Left ventricle myocardium superior (tissue), 1 donor: ENCODE measurements at places on chromosomes 12 and 14. TPM values are rescaled to one million over a fixed set of nuclear protein-coding genes. Genes with fewer than 3 reads are reported as not detected.
A peak's percentile ranks its signal among the peaks of the same experiment; 100 is the strongest.

- DNase-seq = no peak
Measured at GRCh38 chr14:90678420-90678819, 137.8 kb downstream of the TTC7B start.

- no peak for DNase-seq
Measured at GRCh38 chr12:51687177-51687576, 96.1 kb downstream of the SCN8A start.

DNA sequence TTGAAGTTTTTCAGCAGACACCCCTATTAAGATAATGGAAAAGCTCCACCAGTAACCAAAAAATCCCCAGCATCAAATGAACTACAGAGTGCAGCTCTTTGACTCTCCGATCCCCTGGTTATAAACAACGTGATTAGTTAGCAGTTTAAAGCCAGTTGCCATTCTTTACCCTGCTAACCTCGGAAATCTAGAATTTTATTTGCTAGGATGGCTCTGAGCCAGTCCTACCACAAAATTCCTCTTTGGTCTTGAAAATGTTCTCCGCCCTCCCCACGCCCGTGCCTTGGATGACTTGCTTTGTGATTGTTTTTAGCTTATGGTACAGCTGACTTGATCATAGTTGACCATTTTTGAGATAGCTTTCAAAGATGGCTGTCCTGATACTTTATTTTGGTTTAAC is 1.2 kb downstream of the KLHDC2 start:
- DNase-seq = no peak

- DNase-seq = peak; percentile 23
Measured at GRCh38 chr14:104113631-104114420, 24.6 kb upstream of the KIF26A start.

Gene PTPRB
- 34.4 TPM for total RNA-seq

Gene LLPH
- total RNA-seq = 16.5 TPM

- no peak for DNase-seq
Measured at GRCh38 chr12:76895796-76896195, 17.0 kb upstream of the CSRP2 start.

DNA sequence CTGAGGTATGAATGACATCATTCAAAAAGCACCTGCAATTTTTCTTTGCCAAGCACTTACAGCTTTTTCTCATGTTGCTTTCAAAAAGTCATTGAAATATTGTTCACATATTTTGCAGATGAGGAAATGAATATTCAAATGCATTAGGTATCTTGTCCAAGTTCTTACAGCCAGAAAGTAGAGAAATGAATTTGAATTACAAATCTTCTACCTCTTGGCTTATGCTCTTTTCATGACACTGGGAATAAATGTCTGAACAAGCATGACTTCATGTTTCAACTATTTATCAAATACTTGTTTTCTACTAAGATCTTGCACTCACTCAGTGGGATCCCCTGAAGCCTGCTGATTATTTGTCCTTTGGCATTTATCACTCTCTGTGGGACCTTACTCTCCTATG is 267.2 kb upstream of the BTG1 start:
- DNase-seq = no peak

DNA sequence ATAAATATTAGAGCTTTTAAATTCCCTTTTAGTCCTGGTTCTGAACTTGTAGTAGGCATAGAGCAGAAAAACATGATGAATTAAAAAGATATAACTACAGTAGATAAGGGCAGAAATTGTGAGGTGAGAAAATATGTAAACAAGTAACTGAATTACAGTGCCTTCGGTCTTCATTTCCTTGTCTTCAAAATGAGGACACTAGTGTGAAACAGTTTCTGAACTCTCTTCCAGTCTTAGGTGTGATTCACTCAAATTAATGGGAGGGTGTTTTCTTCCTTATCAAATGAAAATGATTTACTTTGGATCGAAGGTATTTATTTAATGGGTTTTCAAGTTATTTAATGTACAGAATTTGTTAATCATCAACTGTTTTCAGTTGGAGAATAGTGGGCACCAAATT is 1.5 kb downstream of the FGD4 start:
- no peak for DNase-seq

Gene SYT10
- not detected for total RNA-seq

Gene MYH7
- 12,717 TPM for total RNA-seq

- no peak for DNase-seq
Measured at GRCh38 chr14:52304248-52304904, 9.7 kb upstream of the PTGER2 start.

GRCh38 chr12:69056743-69057515 is 124.0 kb upstream of the CPM start:
- DNase-seq = no peak

Gene OR10AD1
- total RNA-seq = not detected

Gene ACOT4
- total RNA-seq = 0.84 TPM

Gene FAM90A1
- total RNA-seq = not detected
